ENCODE measurements at places on chromosomes 5 and 9.

- DNase-seq: no peak
Observed at GRCh38 chr5:112154940-112155686, 264.0 kb downstream of the EPB41L4A start.

GRCh38 chr5:92907938-92908606, 672.9 kb downstream of the NR2F1-AS1 start:
- DNase-seq: no peak

DNA sequence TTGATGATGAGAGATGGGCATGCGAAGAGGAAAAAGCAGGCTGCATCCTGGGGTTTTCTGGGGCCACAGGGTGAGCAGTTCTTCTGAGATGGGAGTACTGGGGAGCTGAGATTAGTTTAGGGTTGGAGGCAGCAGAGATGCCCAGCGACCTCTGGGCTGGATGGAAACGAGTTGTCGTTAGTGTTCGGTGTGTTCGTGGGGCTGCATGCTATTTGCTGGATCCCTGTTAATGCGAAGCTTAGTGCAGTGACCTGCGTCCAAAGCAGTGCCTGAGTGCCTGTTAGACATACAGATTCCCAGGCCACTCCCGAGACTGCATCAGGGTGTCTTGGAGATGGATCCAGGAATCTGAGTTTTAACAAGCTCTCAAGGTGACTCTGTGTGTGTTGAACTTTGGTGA, 201.3 kb downstream of the CACNA1B start:
- no peak for DNase-seq

DNA sequence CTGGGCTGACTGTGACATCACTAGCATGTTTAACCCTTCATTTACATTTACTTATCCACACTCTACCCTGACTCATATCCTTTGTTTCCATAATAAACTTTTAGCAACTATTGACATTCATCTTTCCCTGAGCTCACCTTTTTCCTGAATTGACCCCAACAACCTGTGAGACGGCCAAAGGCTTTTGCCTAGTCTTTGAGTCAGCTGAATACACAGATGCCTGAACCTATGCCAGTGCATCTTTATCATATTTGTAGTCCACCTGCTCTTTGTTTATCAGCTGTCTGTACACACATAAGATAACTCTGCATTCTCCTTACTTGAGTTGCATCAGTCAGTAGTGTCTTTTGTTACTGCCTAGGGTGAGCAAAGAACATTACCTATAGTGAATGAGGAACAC, 128.5 kb upstream of the HMHB1 start:
- DNase-seq: no peak

DNA sequence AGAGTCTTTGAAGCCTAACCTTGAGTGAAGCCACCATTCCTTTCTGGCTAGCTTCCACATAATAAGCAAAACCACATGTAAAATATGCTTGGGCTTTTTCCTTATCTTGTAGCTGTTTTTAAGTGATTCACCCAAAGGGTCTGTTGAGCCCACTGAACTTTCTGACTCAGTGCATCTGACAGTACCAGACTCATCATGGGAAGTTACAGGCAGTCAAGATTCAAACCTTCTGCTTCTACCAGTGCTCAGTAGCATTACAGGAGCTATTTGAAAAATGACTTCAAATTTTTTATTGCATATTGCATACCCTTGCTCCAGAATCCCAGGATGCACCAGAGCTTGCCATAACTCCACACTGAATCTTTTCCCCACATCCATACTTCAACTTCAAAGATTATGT, 87.5 kb upstream of the PTPRD start:
- DNase-seq: no peak

- no peak for DNase-seq
Observed at GRCh38 chr9:85276741-85277140, 465.0 kb downstream of the AGTPBP1 start.

GRCh38 chr9:128555180-128555721, 2.9 kb downstream of the SPTAN1 start:
- DNase-seq: no peak

GRCh38 chr9:135217836-135218235, 130.4 kb downstream of the OLFM1 start:
- no peak for DNase-seq

GRCh38 chr5:6784481-6784880, 71.2 kb downstream of the TENT4A start:
- no peak for DNase-seq

DNA sequence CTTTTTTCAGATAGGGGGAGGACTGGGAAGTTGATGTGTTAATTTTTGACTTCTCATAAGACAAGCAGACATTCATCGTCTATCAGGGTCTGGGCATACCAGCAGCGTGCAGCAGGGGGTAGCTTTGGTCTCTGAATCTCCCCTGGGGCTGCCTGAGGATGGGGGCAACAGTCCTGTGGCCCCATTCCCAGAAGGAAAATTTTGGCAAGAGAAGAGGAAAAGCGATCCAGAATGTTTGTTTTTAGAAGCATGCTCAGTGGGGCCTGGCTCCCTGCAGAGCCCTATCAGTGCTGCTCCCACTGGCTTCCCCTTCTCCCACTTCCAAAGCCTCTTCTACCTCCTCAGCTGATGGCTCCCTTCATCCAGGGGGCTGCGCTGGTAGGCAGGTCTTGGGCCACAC, 194.8 kb upstream of the IL12B start:
- DNase-seq: no peak

DNA sequence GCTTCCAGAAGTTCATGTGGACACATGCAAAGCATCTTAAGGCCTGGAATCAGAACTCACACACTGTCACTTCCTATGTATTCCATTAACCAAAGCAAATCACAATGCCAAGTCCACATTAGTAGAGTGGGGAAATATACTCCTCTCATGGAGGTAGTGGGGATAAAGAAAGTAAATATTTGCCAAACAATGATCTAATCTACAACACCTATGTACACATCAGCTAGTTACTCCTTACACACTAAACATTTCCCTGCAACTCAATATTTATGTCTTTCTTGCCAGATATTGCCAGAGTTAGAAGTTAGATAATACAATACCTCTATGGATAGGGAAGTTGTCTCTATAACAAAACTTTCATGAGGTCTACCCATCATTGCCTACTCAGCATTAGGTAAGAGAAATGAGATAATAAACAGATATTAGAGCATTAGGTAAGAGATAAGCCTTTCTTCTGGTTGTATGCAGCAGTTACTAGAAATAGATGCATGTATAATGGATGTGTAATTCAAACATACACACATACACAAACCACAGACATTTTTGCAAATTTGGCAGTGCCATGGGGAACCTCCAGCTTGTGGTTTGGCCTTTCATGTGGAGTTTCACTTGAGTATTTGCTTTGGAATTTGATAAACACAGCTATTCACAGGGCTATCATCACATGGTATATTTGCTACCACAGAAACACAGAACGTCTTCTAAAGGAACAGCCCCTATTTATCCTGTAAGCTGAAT, 196.5 kb downstream of the TLE1 start:
- DNase-seq: no peak

- DNase-seq: no peak
Observed at GRCh38 chr9:18910916-18911315, 122.1 kb downstream of the SAXO1 start.

- no peak for DNase-seq
Observed at GRCh38 chr5:141186897-141187512, at the start of gene PCDHB9. TSS of gene PCDHB9 (plus strand) at chr5:141187161. CDS start at chr5:141187319, 158 bp downstream.

- DNase-seq: no peak
Observed at GRCh38 chr5:39558541-39558940, 133.8 kb upstream of the DAB2 start.

DNA sequence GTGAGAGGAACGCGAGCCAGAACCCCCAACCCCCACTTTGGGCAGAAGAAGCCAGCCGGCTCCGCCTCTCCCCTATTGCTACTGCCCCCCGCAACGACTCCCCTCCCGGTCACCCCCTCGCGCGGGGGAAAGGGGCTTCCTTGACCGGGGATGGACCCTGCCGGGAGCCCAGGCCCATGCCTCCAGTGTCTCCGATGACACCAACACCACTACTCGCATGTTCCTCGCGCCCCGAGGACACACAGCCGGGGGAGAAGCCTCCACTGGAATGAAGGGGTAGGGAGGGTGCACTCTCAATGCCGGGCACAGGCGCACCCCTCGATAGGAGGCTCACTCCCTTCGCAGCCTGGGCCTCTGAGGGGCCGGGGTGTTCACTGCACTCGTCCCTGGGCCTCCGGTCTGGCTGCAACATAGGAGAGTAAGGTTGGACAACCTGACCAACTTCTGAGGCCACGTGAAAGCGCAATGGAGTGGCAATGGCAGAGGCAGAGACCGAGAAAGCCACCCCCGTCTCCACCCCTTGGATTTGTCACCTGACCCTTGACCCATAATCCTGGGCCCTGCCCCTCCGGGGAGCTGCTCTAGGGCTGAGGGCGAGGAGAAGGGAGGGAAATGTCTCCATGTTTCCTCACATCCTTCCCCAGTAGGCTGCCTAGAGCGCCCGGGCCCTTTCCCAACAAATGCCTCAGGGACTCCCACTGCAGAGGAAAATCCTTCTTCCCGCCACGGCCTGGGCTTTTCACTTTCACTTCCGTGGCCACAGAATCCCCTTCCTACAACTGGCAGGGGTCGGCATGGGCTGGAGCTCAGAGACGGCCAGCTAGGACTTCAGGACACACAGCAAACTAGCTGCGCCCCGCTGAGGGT, 1.1 kb upstream of the CNTFR start:
- no peak for DNase-seq

DNA sequence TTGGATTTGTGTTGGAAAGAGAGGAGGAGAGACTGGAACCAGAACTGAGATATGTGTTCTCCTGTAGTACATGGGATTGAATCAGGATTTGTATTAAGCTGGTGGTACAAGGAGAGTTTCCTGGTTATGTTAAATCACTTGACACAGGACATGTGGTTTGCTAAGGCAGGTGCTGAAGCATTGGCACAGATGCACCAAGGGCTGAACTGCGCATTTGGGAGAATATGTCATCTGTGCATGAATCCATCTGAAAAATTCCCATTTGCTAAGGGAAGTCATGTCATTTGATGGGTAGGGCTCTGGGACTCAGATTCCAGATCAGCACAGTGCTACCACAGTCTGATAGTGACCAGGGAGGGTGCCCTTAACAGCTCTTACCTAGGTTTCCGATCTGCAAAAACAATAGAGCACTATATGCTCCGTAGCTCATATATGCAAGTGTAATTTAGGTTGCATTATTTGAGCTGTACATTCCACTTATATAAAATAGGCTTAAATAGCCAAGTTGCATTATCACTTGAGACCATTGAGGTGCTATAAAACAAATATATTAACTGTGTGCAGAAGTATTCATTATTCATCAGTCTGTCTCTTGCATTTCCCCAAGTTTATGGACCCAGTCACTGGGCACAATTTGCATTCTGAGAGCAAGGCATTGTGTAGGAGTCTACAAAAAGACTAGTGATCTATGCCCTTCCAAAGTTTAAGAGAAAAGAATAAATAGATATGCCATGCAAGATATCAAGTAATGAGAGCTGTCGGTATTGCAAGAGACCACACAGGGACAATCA, 55.2 kb downstream of the ADAMTS16 start:
- no peak for DNase-seq

DNA sequence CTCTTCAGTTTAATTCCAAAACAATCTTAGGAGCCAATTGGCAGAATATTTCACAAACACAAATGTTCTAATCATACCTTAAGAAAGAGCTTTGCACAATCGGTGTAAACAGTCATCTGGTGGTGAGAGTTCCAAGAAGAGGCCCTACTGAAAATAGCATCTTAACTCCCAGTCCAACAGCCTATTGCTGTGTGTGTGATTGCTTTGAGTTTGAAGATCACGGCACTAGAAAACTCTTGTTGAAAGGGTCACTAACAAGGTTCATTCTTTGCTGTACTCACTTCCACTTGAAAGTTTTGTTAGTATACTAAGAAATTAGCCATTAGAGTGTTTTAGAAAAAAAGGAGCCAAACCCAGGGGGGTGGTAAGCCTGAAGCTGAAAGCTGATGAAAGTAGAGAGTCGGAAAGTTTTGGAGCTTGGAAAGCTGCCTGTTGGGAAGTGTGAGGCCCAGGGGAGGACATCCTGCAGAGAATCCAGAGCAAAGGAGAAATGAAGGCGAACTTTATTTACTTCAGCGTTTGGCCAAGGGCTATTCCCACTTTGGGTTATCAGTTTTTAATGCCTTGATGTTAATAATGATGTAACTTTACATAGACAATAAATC, 180.3 kb upstream of the GHR start:
- no peak for DNase-seq

DNA sequence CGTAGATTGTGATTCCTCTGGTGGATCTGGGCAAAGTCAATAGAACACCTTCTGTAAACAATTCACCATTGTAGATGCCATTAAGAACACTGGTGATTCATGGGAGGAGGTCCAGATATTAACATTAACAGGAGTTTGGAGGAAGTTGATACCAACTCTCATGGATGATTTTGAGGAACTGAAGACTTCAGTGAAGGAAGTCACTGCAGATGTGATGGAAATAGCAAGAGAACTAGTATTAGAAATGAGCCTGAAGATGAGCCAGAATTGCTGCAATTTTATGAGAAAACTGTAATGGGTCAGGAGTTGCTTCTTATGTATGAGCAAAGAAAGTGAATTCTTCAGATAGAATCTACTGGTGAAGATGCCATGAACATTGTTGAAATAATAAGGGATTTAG, 26.9 kb downstream of the TCERG1 start:
- DNase-seq: no peak

DNA sequence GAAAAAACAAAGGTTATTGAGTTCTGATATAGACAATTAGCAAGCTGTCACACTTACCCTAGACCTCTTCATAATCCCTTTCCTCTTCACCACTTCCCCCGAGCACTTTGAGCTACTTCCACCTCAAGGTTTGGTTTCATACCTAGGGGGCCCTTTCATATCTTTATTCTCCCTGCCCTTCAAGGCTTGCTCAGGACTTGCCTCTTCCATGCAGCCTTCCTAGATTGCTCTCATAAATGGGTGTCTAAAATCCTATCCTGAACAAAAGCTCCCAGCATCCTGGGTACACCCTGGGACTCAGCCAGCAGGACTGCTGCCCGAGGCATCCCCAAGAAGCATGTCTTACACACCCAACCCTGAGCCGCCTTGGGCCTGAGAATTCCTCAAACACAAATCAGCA, 157.3 kb downstream of the C5orf15 start:
- DNase-seq: no peak

DNA sequence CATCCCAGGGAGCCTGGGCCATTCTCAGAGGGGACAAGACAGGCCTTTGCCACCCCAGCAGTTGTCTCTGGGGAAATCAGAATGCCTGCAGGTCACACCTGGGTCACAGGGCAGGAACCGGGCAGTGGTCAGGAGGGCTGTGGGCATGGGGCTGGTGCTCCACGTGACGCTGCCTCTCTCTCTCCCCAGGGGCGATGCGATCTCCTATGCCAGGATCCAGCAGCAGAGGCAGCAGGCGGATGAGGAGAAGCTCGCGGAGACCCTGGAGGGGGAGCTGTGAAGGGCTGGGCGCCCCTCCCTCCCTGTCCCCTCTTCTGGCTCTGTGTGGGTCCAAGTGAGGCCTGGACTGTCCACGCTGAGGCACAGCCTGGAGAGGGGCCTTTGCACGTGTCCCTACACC, 8.6 kb downstream of the CACFD1 start:
- DNase-seq: no peak

GRCh38 chr5:161691911-161692310, 6.4 kb downstream of the GABRA6 start:
- no peak for DNase-seq

- no peak for DNase-seq
Observed at GRCh38 chr5:150766251-150766650, 7.4 kb upstream of the DCTN4 start.

- DNase-seq: no peak
Observed at GRCh38 chr5:175092691-175093090, 351.3 kb downstream of the DRD1 start.

- DNase-seq: no peak
Observed at GRCh38 chr5:58069846-58070245, 390.0 kb downstream of the PLK2 start.

- no peak for DNase-seq
Observed at GRCh38 chr9:126783949-126784348, 20.9 kb upstream of the ZBTB43 start.
